Muscle of back (tissue), 13 donors: ENCODE measurements at places on chromosomes 1 and 21.
A peak's percentile ranks its signal among the peaks of the same experiment; 100 is the strongest.

DNA sequence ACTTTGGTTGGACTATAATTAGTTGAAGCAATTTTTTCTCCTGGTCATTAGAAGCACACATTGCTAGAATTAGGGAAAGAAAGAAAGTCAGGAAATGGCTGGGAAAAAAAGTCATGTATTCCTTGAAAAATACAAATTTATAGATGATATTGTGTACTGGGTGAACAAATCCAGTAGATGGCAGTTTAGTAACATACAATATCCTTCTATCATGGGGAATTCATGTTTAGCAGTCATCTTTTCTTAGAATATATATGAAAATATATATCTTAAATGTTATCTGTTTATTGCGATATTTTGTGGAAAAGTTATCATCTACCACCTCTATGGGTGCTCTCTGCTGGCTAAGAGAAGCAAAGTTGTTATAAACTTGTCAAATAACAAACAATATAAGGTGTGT, 13.1 kb upstream of the ZRANB2 start:
- peak; percentile 34 for DNase-seq

GRCh38 chr1:60141276-60141675, 67.7 kb upstream of the C1orf87 start:
- no peak for DNase-seq

- DNase-seq, result peak; percentile 93
Observed at GRCh38 chr21:41957991-41958766, 4.4 kb upstream of the C2CD2 start.

- DNase-seq, result no peak
Observed at GRCh38 chr1:107789817-107790524, 175.0 kb downstream of the VAV3 start.

DNA sequence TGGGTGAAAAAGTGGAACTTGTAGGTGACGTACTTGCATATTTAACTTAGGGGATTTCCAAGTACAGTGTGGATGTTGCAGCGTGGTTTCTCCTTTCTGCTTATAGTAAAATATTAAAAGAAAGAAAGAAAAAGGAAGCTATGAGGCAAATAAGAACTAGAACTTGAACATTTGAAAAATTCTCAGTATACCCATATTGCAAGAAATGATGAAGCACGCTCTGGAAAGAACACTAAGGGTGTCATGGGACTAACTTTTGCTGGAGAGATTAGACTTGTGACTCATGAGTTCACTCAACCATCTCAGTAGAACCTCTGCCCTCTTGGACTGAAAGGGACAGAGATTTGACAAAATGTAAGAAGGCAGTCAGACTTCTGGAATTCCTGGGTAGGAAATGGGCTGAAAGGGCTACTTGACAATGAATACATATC, 704.5 kb upstream of the ADGRL4 start:
- DNase-seq, result no peak

GRCh38 chr1:29592731-29593130, 356.4 kb downstream of the PTPRU start:
- DNase-seq, result no peak

- DNase-seq, result no peak
Observed at GRCh38 chr1:71494163-71494562, 413.3 kb upstream of the ZRANB2 start.
